Ureter (tissue), 1 donor: ENCODE measurements at places on chromosomes 4 and X. TPM values are rescaled to one million over a fixed set of nuclear protein-coding genes. Genes with fewer than 3 reads are reported as not detected.

DNA sequence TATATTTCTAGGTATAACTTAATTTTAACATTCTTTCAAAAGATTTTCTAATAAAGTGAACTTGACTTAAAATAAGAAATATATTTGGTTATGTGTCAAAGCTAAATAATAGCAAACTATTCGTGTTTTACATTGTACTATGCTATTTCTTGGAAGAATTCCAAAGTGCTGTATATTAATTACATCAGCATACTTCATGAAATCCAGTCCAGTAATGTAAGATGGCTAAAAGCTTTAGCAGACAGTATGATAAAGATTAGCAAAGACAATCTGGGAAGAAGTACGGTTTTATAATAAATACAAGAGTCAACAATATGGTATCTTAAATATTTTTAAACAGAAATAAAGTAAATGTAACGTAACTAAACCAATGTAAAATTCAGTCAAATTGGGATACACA, 125.7 kb downstream of the FSTL5 start:
- no peak for DNase-seq

MMAA gene
- total RNA-seq, result 15.9 TPM

DNA sequence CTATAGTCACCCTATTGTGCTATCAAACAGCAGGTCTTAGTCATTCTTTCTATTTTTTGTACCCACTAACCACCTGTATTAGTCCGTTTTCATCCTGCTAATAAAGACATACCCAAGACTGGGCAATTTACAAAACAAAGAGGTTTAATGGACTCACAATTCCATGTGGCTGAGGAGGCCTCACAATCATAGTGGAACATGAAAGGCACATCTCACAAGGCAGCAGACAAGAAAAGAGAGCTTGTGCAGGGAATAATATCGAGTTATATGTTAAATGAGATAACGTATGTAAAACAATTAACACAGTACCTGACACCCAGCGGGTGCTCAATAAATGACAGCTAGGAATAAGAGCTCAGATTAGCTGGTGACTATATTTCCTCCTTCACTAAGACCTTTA, 88.1 kb upstream of the WDR44 start:
- no peak for DNase-seq

DNA sequence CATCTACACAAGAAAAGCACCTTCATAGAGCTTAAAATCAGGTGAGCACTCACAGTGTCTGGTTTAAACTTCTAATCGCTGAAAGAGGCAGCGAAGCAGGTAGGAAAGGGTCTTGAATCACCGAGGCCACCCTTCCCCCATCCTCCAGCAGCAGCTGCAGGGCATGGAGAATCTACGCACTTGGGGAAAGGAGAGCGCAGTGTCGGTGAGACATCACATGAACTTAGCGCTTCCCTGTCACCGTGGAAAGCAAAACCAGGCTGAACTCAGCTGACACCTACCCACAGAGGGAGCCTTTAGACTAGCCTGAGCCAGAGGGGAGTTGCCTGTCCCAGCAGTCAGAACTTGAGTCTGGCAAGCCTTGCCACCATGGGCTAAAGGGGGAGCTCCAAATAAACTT, 197.2 kb upstream of the ZFP42 start:
- no peak for DNase-seq

MAMLD1 gene
- total RNA-seq, result 6.1 TPM

GRCh38 chr4:102170910-102171309, 174.4 kb downstream of the SLC39A8 start:
- DNase-seq, result no peak

KCNIP4 gene
- 1.7 TPM for total RNA-seq

GRCh38 chr4:185227713-185228278, 18.4 kb downstream of the SNX25 start:
- DNase-seq, result no peak

DNA sequence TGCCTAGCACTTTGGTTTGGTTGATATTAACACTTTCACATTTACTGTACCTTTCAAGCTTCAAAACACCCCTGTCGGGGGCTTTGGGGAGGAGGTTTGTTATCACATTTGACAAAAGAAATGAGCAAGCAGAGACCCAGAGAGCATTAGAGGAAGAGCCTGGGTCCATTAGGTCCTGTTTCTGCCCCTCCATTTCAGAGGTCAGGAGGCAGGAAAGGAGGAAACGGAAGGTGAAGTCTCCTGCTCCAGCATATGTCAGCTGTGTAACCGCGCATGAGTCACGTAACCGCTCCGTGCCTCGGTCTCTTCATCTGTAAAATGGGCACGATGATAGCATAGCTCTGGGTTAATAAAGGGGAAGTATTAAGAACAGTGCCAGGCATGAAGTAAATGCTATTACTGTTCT, 201.9 kb upstream of the BCOR start:
- no peak for DNase-seq

- no peak for DNase-seq
Observed at GRCh38 chr4:2048831-2049230, 10.3 kb upstream of the NAT8L start.

- DNase-seq, result no peak
Observed at GRCh38 chr4:46390355-46391058, 579 bp upstream of the GABRA2 start.

DYNLT3 gene
- total RNA-seq, result 31.9 TPM

DNA sequence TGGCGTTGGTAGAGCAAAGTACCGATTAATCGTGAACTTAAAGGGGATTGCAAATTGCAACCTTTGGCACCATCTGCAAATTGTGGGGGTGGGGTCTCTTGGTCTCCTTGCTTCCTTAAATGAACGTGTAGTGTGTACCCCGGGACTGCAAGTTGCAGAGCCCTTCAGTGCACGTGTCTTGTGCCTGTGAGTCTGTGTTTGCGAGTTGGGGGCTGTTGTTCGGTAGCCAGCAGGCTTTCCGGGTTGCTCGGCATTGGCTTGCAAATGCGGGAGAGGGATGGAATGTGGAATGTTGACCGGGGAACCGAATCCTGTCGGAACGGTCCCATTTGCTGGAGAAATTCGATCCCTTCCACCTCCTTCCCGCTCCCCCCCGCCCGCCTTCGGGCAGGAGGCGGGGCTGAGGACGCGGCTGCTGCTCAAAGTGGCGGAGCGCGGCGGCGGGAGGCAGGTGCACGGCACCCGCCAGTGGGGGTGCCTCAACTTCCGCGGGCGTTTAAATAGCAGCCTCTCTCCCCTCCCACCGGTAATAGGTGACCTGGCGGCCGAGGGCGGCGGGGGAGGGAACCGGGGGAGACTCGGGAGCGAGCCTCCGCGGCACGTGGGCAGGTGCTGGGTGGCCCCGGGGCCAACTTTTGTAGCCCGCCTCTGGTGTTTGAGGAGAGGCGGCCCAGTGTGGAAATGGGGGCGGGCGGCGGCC, 1.5 kb downstream of the JADE1 start:
- DNase-seq, result peak; percentile 81

GRCh38 chr4:128416921-128417320, 129.3 kb upstream of the PGRMC2 start:
- DNase-seq, result no peak

- no peak for DNase-seq
Observed at GRCh38 chrX:38326086-38326485, 1.2 kb downstream of the RPGR start.

DNA sequence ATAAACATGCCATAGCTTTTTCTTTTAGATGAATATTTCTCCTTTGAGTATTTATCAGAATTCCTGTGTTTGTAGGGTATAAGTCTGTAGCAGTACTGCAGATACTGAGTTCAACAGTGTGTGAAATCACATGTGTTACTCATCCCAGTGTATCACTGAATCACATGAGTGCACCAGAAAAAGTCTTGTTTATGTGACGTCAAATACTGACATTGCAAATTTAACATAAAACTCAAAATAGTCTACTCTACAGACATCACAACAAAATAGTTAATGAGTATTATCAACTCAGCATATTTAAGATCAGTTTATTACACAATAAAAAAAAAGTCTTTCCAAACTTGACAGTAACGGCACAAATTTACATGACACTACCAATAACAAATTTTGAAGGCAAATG, 221.3 kb downstream of the DCTD start:
- DNase-seq, result no peak

- no peak for DNase-seq
Observed at GRCh38 chrX:42119076-42119475, 195.7 kb upstream of the CASK start.

DNA sequence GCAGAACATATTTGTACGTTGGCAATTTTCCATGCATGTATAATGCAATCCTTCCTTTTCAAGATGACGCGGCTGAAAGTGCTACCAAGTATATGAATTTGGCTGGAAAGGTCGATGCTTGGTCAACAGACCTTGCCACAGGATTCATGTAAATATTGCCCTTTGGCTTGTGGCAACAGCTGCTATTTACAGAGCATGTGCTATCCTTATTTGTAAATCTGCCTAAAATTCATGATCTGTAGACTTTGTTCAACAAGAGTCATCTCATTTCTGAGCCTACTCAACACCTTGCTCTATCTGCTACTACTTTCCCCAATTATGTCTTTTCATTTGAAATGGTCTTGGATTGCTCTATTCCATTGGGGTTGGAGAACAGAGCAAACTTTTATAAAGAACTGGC, 1.9 kb upstream of the SMARCA1 start:
- DNase-seq, result no peak

OPHN1 gene
- total RNA-seq, result 11.4 TPM

DNA sequence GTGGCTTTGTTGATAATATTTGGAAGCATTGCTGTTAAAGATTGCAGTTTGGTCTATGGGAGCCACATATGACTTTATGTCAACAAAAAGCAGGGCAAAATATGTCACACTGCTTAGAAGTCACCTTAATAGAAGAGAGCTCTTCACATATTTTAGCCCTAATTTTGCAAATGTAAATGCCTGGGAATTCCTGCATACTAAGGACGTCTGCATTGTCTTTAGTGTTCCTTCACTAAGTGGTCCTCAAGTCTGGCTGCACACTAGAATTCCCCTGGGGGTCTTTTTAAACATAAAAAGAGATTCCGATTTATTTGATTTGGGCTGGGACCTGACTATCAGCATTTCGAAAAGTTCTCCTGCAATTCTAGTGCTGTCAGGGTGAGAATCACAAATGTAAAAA, 495.1 kb upstream of the FAM241A start:
- no peak for DNase-seq

GRCh38 chrX:40244980-40245379, 147.2 kb upstream of the BCOR start:
- no peak for DNase-seq
